ENCODE measurements at places on chromosomes 6 and 20. TPM values are rescaled to one million over a fixed set of nuclear protein-coding genes. Genes with fewer than 3 reads are reported as not detected.
A peak's percentile ranks its signal among the peaks of the same experiment; 100 is the strongest.

Gene PDE10A
- 0.13 TPM for total RNA-seq

Gene MAN1A1
- 75.0 TPM for total RNA-seq

Gene TFAP2A
- total RNA-seq, result 0.40 TPM

Gene LPA
- 0.18 TPM for total RNA-seq

GRCh38 chr20:37867289-37868195 is 35.4 kb upstream of the VSTM2L start:
- no peak for DNase-seq

DNA sequence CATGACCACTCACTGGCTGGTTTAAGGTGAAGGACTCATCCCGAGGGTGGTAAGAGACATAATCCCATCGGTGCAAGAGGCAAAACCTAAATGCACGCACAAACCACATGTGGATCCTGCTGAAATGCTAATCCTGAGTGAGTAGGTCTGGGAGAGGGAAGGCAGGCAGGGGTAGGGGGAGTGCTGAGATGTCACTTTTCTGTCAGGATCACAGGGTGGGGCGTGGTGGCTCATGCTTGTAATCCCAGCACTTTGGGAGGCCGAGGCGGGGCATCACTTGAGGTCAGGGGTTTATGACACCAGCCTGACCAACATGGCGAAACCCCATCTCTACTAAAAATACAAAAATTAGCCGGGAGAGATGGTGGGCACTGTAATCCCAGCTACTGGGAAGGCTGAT is 97.7 kb upstream of the SRSF6 start:
- no peak for DNase-seq

DNA sequence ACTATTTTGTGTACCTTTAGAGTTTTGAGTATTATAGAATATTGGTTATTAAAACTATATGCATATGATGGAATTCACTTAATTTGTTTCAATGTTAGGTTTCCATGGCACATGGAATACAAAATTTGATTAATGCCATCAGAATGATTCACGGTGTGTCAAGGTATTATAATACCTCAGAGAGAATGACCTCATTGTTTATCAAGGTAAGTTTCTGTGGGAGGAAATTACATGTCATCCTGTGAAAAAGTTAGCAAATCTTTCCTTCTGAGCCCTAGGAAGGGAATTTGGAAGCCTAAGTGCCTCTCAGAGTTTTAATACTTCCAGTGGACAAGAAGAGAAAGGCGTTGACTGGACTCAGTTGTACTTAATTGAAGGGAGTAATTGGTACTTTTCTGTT is 40.8 kb downstream of the DNAH8 start:
- DNase-seq, result no peak

- no peak for DNase-seq
These were observed at the start of gene EMILIN3 for GRCh38 chr20:41366546-41367392. Gene EMILIN3 (minus strand): TSS chr20:41366818. CDS start chr20:41366634, 184 bp downstream.

DNA sequence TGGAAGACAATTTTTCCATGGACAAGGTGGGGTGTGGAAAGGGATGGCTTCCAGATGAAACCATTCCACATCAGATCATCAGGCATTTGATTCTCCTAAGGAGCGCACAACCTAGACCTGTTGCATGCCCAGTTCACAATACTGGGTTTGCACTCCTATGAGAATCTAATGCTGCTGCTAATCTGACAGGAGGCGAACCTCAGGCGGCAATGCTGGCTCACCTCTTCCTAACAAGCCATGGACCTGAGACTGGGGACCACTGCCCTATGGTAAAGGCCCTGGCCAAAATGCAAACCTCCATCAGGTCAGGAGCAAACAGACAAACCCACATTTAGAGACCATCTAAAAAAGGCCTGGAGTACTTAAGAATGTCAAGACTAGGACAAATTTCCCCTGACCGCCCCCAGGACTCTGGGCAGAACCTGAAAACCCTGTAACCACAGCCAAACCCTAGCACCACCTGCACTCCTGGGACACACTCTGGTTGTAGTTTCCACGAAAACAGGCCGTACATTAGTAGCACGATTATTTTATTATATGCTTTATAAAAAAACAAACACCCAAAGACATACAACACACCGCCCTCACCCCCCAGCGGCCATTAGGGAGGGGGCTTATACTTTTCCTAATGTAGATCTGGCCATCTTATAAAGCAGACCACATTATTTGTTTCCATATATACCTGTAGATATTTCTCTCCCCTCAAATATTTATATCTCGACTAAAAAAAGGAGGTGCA is 27.3 kb downstream of the SNX5 start:
- no peak for DNase-seq

GRCh38 chr6:25022140-25022553 is 86.4 kb upstream of the RIPOR2 start:
- DNase-seq, result no peak

GRCh38 chr6:124960757-124961463 is 1.3 kb upstream of the RNF217 start:
- no peak for DNase-seq

DNA sequence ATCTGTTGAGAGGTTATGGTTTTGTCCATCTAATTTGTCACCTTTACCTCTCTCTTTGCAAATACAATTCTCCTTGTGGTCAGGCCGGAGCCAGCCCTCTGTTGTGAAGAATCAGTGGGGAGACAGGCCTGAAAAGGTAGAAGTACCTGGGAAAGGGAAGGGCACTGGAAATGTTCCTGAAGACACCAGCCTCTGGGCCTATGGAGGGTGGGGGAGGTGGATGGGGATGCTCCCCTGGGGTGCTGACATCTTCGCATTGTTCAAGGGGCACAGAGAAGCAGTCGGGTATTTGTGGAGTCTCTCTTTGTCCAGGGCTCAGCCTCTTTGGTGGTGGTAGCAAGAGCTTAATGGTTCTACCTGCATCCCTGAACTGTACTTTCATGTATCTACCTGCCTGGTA is 24.4 kb upstream of the AFDN start:
- no peak for DNase-seq

- no peak for DNase-seq
These were observed 48.3 kb downstream of the ECT2L start for GRCh38 chr6:138844192-138844591.

- peak; percentile 1 for DNase-seq
These were observed 32.3 kb upstream of the LGSN start for GRCh38 chr6:63352069-63352543.

DNA sequence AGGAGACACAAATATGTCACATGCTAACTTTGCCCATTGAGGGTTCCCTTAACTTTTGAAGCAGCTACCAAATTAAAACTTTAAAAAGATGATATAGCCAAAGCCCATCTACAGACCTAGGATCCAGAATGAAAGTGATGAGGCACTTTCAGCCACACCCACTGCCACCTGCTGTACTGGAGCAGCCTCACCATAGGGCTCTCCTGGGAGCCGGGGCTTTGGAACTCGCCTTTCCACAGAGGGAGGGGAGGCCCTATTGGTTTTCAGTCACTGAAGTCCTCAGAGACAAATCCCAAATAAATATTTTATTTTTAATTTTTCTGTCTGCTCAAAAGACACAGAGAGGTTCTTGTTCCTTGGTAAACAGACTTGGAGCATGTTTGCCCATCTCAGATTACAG is 238.1 kb upstream of the TAB2 start:
- DNase-seq, result no peak

- no peak for DNase-seq
These were observed 32.7 kb downstream of the HLA-A start for GRCh38 chr6:29974901-29975560.

DNA sequence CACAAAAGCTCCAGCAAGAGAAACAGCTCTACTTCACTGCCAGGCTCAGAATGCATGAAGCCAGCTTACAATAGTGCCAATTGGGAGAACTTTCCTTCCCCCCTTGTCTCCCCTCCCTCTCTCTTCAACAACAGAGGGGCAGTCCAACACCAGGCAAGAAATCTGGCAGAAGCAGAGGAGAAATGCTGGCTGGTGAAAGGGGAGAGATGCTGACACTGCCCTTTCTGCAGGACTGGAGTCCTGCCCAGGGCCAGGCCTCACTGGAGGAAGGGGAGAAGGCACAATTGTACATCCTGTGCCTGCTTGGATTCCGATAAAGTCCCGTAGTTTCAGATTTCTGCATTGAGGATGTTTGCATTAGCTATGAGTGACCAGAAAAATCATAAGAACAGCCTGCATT is 148.6 kb downstream of the LRRC1 start:
- DNase-seq, result no peak

GRCh38 chr20:13342469-13343242 is 121.6 kb downstream of the ISM1 start:
- no peak for DNase-seq

DNA sequence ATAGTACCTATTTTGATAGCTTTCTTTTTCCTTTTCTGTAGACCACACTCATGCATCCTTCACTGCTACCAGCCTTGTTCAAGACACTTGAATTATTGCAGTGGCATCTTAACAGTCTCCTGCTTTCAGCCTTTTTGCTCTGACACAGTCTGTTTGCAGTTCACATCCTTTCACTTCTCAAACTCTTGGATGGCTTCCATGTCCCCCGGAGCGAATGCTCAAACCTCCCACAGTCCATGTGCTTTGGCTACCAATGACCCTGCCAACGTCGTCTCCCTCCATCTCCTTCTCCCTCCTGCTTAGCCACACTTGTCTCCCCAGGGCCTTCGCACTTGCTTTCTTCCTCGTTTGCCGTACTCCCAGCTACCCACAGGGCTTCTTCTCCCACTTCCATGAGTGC is 270.0 kb upstream of the ZFP64 start:
- DNase-seq, result no peak
